ENCODE measurements at places on chromosomes 13 and 19. TPM values are rescaled to one million over a fixed set of nuclear protein-coding genes. Genes with fewer than 3 reads are reported as not detected.

The CYP2A6 gene
- total RNA-seq: not detected

The PRR19 gene
- total RNA-seq: 0.29 TPM

The C13orf42 gene
- total RNA-seq: not detected

The PLPP2 gene
- total RNA-seq: 2.1 TPM

The C19orf81 gene
- total RNA-seq: 5.7 TPM

The THSD8 gene
- total RNA-seq: 27.1 TPM

The SIGLEC6 gene
- not detected for total RNA-seq

DNA sequence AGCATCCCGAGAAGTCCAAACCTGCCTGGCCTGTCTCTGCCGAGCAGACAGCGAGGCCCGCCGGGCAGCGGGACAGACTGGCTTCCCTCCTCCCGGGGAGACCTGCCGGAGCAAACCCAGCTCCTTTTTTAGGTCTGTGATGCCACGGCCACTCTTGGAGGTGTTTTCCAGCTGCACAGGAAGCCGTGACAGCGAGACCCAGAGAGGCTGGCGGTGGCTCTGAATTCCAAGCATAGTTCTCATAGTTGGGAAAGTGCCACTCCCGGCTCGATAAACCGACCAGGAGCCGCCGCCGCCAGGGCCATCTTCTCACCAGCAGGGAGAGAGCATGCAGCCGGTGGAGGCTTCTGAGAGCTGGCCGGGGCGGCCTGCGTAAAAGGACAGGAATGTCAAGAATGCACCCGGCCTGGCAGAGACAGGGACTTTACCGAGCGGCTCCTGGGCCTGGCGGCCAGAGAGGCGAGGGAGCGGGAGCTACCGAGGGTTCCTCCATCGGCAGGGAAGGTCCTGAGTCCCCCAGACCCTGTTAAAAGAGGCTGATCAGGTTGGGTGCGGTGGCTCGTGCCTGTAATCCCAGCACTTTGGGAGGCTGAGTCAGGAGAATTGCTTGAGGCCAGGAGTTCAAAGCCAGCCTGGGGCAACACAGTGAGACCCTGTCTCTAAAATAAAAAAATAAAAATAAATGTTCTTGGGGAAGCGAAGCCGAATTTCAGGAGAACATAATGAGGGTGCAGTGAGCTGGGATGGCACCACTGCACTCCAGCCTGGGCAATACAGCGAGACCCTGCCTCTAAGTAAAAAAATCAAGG lies 64.9 kb downstream of the GADD45B start:
- no peak for DNase-seq

DNA sequence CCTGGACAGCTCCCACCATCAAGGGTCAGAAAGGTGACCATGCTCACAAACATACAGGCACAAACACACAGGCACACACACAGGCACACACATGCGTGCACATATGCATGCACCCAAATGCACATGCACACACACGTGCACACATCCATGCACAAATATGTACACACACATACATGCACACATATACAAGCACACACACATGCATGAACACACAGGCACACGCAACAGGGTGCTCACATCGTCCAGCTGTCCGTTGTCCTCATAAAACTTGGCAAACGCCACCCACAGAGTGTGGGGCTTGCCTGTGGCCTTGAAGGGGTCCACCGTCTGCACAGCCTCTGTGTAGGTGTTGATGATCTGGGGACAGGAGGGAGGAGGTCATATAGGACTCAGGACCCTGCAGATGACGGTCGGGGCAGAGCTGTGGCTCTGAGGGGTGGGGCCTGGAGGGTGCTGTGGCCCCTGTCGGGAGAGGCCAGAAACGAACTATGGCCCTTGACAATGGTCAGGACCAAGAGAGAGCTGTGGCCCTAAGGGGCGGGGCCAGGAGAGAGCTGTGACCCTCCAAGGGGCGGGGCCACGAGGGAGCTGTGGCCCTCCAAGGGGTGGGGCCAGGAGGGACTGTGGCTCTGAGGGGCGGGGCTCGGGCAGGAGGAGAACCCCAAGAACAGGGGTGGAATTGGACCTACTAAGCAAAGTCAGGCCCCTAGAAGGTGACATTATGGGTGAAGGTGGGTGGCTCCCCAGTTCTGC lies 6.2 kb downstream of the XAB2 start:
- no peak for DNase-seq

- DNase-seq: no peak
Measured at GRCh38 chr13:73422973-73423372, 364.2 kb downstream of the KLF5 start.

- no peak for DNase-seq
Measured at GRCh38 chr13:62483774-62484173, 1068.1 kb upstream of the PCDH20 start.

DNA sequence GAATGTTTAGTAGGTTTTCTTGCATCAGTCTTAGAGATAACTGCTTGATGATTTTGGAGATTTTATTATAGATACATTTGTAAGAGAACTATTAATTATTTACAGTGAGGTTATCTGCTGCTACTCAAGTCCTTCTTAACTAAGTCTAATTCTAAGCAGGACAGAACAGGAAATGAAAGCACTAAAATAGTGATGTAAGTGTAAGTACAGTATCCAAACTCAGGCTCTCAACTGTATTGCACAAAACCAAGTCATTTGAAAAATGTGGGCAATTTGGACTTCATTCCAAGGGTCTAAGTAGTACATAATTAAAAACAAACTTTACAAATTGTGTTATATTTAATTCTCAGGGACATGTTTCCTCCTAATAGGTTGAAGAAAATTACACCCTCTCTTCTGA lies 417.1 kb downstream of the ITGBL1 start:
- no peak for DNase-seq

GRCh38 chr19:32176591-32176990 lies 168.8 kb upstream of the ZNF507 start:
- DNase-seq: no peak

DNA sequence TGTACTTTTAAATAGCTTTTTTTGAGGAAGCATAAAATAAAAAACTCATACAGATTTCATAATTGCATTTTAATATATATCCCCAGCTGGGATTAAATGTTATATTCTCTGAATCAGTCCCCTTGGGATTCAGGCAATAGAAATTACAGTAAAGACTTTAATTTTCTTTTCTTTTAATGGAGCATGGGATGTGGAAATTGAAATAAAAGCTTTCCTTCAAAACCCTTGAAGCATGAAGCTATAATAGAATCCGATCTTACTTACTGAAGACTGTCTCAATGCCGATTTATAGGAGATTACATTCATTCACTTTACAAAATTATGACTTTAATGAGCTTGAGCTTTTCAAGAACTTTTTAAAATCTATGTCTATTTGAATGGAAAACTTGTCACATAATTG lies 243.4 kb downstream of the SPRY2 start:
- no peak for DNase-seq

DNA sequence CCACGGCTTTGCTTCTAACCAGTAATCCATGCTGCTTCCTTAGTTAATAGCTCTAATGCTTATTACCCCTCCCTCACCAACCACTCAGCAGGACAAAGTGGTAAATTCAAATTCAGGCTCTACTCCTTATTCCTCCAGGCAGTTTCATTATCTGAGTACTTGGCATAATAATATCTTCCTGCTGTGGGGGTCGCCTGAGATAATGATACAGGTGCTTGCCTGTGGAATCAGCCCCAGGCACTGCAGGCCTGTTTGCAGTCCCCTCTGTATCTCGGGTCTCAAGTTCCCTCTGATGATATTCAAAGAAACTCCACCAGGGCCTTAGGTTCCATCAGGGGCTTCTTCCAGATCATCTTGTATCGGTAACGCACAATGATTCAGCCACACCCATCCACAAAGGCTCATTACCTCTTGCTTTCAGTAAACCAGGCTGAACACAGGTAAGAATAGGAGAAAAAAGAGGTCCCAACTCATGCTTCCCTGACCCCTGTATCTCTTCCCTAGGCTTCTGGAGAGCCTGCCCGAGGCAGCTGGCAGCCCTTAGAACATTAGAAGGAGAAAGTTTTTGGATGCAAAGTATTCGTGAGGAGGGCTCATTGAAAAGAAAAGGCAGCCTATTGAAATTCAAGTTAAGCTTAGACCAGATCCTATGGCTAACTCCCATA lies 14.3 kb upstream of the FOXO1 start:
- no peak for DNase-seq

DNA sequence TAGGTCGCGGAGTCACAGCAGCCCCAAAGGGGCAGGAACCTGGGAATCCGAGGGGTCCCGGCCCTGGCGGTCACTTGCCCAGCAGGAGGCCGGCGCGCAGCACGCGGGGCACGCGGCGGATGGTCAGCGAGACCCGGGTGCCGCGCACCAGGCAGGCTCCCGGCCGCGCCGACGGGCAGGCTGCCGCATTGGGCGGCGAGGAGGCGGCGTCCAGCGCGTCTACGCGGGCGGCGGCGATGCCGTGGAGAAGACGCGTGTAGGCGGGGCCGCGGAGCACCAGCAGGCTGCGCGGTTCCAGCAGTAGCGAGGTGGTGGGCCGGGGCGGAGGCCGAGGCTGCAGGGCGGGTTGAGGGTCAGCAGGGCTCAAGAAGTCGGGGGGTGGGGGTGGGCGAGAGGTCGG lies 607 bp upstream of the SYNE4 start:
- peak; percentile 74 for DNase-seq

All from activated T-cell treated with anti-CD3 and anti-CD28 coated beads, Interleukin-2, amount 50 U/mL, for 72 hours (primary cell).